ENCODE measurements at places on chromosomes 4 and X.

DNA sequence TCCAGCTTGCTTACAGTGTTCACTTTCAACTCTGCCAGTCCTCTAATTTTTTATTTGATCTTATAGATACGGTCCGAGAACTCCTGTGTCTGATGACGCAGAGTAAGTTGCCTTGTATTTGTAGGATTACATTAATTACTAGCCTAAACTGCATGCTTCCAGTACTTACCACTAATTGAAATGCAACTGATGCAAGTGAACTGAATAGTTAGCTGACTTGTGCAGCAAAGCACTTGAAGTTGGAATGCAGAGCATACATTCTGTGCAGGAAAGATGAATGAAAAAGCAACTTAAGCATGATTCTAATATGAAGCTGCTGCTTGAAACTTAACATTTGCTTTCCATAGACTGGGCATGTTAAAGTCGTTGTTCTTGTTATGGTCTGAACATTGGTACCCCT, 100.9 kb downstream of the LIMCH1 start:
- no peak for DNase-seq

GRCh38 chr4:143336781-143337599, at the start of gene GAB1:
TSS of gene GAB1 (plus strand) at chr4:143336876. CDS start at chr4:143337189, 313 bp downstream.
- no peak for DNase-seq

GRCh38 chrX:123206176-123206575, 22.1 kb downstream of the GRIA3 start:
- DNase-seq = no peak

DNA sequence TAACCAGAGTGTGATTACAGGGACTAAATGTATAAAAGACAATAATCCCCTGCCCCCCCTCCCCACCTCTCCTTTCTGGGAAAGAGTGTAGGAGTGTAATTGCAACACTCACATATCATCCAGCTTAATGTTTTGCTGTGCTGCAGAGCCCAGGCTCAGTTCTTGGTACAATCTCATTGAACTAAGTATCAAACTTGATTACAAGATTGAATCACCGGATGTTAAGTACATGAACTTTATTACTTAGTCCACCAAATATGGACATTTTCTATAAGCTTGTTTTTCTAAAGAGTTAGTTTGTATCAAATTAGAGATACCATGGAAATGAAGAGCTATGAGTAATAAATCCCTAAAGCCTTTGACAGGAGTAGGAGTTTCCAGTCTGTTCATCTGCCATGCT, 559.1 kb downstream of the ZNF674 start:
- no peak for DNase-seq

- DNase-seq = no peak
These were observed 40.4 kb upstream of the PROM1 start for GRCh38 chr4:16124232-16124631.

DNA sequence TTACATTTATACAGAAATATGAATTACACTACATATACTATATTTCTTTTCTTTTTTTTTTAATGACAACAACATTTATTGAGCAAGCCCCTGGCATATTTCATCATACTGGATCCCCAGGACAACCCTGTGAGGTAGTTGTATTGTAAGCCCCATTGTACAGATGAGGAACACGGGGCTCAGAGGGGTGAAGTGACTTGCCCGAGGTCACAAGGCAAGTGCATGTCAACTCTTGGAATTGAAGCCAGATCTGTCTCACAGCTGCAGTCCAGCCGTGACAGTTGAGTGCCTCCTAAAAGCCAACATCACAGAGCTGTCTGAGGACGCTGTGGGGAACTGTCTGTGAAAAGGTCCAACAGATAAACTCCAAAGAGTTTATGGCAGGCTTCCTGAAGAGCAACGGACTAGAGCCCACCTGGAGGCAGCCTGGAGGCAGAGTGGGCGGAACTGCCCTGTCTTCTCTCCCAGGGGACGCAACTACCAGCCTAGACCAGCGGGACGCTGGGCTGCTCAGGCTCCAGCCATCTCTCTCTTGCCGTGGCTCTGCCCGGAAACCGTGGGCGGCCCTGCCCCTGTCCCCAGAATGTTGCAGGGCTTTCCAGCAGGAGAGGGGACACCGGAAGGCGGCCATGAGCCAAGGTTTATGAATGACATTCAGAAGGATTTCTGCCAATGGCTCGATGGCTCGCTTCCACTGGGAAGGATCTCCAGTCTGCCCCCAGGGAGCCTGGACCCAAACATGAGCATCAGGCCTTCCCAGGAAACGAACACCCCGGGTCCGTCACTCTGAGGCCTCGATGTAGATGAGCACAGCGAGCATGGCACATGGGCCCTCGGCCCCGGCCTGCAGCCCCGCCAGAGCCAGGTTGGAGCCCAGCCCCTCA, 50.1 kb downstream of the CFAP299 start:
- no peak for DNase-seq

- DNase-seq = no peak
These were observed 27.8 kb upstream of the NXF3 start for GRCh38 chrX:103120748-103121147.

- no peak for DNase-seq
These were observed 172.7 kb downstream of the NHS start for GRCh38 chrX:17547658-17548057.

GRCh38 chr4:24858026-24858425, 54.8 kb downstream of the CCDC149 start:
- DNase-seq = no peak

DNA sequence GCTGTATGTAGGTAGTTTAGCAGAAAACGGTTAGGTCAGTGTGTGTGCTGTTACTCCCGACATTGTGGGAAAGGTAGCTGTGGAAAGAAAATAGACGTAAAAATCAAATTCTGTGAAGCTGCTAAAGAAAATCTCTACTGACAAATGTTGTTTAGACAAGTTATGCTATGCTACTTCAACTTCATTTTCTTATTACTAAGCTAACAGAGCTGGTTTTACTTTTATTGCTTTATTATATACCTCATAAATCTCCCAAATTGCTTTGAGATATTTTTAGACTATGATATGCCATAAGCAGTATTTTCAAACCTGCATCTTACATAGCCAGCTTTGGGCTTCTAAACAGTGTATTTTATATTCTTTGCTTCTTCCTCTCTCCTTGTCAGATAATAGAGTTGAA, 108.2 kb upstream of the PACRGL start:
- no peak for DNase-seq

DNA sequence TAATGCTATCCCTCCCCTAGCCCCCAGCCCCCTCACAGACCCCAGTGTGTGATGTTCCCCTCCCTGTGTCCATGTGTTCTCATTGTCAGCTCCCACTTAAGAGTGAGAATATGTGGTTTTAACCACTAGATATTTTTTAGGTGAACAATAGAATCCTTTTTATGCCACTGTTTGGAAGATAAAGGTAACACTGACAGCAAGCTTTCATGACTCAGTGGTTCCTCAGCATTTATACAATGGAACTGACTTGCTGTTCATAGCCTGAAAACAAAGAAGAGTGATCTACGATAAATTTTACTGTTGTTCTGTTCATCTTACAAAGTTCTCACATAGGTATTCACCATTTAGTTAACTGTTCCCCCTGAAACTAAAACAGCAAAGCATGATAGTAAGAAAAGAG, 147.8 kb downstream of the ARHGAP10 start:
- DNase-seq = no peak

DNA sequence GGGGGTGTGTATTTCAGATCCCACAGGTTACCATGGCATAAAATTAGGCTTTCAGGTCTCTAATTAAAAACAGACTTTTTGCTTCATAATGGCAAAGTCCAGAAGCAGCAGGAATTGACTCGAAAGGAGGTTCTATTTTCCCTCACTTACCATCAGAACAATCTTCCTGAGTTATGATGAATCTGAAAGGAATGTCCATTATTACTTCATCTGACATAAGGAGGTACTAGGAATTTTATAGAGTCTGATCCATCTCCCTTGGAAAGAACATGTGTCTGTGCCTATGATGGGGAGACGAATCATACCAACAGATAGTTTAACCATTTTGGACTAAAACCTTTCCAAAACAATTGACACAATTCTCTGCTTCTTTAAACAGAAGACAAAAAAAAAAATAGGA, 206.3 kb upstream of the FGF13 start:
- DNase-seq = no peak

- DNase-seq = no peak
These were observed 113.0 kb upstream of the PRDX4 start for GRCh38 chrX:23554304-23554703.

DNA sequence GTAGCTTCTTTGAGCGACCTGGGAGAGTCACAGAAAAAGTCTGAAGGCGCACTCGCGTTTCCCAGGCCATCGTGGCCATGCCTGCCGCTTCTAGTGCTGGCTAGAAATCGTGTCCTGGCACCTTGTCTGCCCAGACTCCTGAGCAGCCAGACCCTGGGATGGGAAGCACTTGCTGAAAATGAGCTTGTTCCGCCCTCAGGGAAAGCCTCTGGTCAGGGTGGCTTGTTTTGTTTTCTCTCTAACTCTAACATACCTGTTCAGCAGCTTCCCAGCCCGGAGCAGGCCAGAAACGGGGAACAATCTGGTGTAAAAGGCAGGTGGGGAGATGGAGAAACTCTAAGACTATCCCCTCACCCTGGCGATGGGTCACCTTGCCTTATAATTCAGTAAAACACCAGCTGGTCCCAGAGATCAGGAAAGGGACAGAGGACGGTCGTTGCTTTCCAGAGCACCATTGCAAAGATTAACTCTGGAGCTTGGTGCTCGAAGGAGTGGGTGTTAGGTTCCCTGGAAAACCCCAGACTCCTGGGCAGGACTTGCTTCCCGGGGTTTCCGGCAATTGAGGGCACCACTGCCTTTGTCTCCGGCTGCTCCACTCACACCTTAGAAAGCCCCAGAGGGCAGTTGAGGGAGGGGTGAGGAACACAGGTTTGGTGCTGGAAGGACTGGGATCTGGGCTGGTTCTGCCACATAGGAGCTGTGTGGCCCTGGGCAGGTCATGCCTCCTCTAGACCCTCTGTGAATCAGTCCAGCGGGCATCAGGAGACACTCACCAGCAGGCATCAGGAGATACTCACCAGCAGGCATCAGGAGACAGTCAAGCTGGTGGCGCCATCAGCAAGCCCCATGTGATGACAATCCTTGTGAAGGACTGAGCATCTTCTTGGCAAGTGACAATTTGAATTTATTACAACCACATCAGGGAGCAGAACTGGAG, 4.5 kb upstream of the SH3TC1 start:
- DNase-seq = no peak

DNA sequence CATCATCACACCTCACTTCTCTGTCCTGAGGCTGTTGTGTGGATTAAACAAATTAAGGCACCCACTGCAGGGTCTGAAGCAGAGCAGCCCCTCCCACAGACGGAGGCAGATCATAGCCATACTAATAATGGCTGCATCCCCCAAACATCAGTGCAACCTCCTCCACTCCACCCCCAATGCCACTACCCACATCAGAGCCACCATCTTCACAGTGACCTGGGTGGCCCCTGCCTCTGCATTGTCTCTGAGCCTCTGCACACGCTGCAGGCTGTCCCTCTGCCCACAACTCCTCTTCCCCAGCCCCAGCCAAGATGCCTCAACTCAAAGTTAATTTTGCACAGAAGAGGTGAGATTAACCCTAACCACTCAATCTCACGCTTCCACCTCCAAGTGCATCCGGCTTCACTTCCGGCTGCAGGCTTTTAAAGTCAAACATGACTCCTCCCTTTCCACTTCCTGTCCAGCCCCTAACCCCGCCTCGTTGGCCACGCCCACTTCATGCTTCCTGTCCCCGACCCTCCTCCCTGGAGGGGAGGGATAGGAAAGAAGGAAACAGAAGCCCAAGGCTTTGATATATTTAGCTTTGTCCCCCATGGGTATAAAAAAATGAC, 22.7 kb downstream of the JAKMIP1 start:
- peak; percentile 48 for DNase-seq

DNA sequence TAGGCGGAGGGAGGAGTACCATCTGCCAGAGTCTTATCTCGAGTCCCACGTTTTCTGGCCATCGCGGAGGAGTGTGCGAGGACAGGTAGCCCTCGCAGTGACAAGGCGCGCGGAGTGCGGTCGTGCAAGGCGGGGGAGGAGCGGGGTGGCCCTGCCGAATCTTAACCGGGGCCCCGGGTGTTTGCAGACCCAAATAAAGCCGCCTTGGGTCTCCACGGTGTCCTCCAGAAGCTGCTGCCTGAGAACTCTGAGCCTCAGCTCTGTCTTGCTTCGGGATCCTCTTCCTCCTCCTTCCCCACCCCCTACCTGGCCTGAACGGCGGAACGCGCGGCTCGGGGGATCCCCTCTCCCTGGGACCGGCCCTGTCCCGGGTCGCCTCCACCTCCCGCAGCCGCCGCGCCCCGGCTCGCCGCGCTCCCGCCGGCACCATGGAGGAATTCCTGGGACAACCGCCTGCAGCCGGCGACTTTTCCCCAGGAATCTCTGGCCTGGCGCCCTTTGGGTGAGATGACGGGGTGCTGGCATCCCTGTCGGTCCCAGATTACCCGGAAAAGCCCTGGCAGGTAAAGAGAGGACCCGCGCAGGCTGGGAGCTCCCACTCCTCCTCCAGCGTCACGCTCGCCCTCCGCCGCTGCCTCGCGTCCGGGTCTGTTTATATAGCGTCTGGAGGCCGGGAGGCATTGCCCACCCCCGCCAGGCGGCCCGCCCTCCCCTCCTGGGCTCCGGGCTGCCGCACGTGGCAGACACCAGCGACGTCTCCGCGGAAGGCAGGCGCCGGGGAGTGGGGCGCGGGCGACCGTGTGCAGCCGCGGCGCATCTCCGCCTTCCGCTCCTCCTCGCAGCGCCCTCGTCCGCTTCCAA, at the start of gene GALNTL6:
TSS of gene GALNTL6 (plus strand) at position 740 of the 861 bp plus-strand sequence.
- DNase-seq = no peak

- DNase-seq = no peak
These were observed 75.2 kb upstream of the NUDT6 start for GRCh38 chr4:122997463-122998101.

- DNase-seq = peak; percentile 64
These were observed 29.2 kb downstream of the HTT-AS start for GRCh38 chr4:3044870-3045819.

GRCh38 chr4:183848805-183849204, 56.3 kb upstream of the STOX2 start:
- DNase-seq = no peak

GRCh38 chrX:155956649-155957048, 40.8 kb upstream of the IL9R start:
- DNase-seq = no peak

GRCh38 chrX:133888984-133889383, 96.4 kb downstream of the GPC3 start:
- DNase-seq = no peak

DNA sequence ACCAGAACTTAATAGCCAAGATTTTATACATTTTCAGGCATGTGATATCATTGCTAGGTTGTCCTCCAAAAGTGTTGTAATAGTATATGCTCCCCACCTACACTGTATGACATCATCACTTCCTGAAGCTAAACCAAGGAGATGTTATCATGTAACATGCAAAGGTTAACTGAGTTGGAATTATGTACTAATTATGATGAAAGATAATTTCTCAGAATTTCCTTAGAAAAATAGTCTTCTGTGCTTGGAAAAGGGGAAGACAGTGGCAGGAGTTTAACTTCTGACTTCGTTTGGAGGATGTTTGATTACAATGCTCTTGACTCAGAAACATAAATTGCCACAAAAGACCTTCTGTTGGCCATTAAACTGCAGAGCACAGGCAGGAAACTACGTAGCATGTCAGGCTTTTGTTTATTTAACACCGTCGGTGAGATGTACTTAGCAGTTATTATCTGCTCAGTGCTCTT, 83.6 kb upstream of the GUCY1A1 start:
- no peak for DNase-seq

GRCh38 chr4:26420913-26421312, 69.4 kb downstream of the CCKAR start:
- no peak for DNase-seq

- no peak for DNase-seq
These were observed 486.2 kb downstream of the RPA4 start for GRCh38 chrX:97369947-97370346.

- DNase-seq = no peak
These were observed 83.7 kb downstream of the HTRA3 start for GRCh38 chr4:8353158-8353669.

All from CD4-positive, alpha-beta T cell treated with Interleukin-6 at 100 ng/mL for 8 hours (primary cell).